Neural crest cell (in vitro differentiated cells): ENCODE measurements at places on chromosomes 16 and 17.

GRCh38 chr17:41500131-41500911 lies 5.1 kb downstream of the KRT13 start:
- DNase-seq = no peak

DNA sequence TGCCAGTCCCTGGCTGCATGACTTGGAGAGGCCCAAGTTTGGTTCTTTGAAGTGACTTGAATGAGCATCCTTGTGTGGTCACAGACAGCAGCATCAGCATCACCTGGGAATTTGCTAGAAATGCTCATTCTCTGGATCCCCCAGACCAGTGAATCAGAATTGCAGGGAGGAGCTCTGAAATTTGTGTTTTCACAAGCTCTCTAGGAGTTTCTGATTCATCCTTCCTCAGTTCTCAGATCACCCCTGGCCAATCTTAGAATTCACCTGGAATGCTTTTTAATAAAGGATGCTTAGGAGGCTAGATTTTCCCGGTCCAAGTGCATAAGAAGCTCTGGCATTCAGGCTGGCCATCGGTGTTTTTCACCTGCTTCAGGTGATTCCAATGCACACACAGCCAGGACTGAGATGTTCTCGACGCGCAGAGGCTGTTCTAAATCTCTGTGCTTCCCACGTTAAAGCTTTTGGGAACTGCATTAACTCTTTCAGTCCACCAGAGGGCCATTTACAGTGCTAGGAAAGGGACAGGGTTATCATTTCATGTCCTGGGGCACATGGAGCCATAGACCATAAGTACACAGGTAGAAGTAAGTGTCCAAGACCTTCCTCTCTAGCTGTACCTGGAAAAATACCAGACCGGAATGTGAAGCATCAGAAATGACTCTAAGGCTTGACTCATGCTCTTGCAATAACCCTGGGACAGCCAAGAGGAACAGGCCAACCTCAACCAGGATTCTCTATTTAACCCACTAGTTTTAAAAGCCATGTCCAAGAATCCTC lies 85.7 kb upstream of the XYLT1 start:
- peak; percentile 5 for DNase-seq

DNA sequence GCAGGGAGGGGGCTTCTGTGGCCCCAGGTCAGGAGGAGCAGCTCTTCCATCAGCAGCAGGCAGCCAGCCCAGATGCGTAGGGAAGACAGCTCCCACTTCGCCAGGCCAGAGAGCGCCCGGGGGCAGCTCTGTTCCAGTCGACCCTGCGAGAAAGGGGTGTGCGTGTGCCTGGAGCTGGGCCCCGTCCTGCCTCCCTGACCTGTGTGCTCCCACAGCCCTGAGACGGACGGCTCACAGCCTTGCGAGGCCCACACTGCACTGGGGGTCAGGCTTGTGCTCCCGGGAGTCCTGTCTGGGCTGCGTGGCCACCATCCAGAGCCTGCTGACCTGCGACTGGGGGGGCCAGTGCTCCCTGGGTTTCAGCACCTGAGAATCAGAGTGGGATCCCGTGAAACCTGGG lies 469 bp upstream of the MSLN start:
- no peak for DNase-seq

DNA sequence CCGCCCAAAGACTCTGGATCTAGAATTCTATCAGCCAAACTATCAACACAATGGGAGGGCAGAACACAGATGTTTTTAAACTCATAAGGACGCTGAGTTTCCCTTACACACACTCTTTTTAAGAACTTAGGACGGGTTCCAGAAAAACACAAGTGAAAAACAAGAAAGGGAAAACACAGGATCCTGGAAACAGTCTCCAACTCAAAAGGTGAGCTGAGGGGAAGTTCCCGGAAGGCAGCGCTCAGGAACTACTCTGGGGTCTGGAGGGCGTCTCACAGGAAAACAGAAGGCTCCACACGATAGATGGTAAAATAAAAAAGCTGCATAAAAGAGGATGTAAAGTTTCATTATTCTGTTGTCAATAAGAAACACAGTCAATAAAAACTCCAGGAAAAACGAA lies 80.2 kb upstream of the DOC2B start:
- DNase-seq = no peak

- DNase-seq = no peak
Measured at GRCh38 chr17:17820463-17821158, 16.2 kb downstream of the SREBF1 start.

- no peak for DNase-seq
Measured at GRCh38 chr16:66899945-66900710, 18.6 kb downstream of the CDH16 start.

- no peak for DNase-seq
Measured at GRCh38 chr16:19283637-19284036, 1.9 kb upstream of the CLEC19A start.

DNA sequence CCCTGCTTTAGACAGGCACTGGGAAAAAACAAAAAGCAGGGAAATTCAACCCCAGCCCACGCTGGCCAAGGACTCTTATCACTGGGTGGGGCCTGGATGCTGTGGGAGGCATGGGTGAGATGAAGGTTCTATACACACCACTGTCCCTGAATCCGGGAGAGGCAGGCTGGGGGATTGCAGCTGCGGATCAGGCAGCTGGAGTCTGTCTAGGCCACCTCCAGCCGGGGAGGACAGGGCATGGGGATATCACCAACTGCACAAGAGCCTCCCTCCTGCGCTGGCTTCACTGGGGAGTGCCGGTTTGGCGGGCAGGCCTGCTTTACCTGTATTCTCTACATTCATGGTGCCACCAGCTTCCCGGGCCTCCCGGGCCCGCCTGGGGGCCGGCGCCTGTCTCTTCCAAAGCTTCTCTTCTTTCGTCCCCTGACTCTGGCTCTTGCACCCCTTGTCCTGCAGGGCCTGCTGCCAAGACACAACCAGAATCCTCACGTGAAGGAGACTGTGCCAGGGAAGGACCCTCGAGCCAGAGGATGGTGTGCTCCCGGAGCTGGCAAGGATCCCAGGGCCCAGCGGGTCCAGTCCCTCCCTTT lies 13.9 kb downstream of the KIFC3 start:
- no peak for DNase-seq

DNA sequence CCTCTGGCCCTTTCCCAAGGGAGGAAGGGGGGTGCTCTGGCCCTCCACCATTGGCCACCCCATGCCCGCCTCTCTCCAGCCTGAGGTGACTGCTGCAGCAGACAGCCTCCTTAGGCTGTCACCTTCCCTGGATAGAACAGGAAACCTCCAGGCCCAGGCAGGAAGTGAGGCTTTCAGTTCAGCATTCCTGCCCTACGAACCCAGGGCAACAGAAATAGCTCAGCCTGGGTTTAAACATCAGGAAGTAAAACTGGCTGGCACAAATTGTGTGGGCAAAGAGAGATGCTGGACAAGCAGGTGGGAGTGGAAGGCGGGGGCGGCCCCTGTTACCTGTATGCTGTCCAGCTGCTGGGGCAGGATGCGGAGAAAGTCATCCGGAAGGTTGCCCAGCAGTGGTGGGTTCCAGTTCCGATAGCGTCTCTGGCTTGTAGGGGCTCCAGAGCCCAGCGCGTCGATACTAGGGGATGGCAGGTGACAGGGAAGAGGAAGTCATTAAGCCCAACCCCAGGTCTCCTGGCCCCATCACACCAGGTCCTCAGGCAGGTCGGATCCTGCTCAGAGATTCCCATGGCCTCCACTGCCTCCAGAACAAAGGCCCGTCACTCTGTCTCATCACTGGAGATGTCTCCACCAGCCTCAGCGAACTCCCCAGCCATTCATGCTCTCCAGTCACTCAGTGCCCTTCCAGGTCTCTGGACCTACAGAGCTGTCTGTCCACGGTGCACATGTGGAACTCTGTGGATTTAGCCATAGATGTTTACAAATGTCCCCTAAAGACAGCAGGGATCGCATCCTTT lies 23.6 kb upstream of the MRPS23 start:
- no peak for DNase-seq

- DNase-seq = no peak
Measured at GRCh38 chr17:32551186-32551955, 64.6 kb downstream of the CDK5R1 start.

- no peak for DNase-seq
Measured at GRCh38 chr17:286571-286970, 66.0 kb downstream of the RPH3AL start.

- no peak for DNase-seq
Measured at GRCh38 chr17:4645642-4646041, 4.2 kb upstream of the ALOX15 start.

GRCh38 chr17:64025732-64026294 lies 5.4 kb upstream of the ICAM2 start:
- DNase-seq = peak; percentile 68

DNA sequence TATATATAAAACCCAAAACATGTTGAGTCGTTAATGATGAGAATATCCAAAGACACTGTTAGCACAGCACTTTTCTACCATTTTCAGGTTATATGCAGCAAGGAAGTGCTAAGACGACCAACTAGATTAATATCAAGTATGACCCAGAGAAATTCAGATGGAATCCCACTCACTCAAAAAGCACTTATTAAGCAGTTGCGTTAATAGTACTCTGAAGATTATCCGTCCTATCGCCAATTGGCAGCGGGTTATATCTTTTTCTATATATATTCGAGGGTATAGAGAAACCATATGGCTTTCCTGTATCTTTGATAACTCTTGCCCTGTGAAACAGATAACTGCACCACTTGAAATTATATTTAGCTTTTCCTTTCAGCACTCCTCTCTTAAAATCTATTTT lies 1.1 kb downstream of the CRLF3 start:
- no peak for DNase-seq

DNA sequence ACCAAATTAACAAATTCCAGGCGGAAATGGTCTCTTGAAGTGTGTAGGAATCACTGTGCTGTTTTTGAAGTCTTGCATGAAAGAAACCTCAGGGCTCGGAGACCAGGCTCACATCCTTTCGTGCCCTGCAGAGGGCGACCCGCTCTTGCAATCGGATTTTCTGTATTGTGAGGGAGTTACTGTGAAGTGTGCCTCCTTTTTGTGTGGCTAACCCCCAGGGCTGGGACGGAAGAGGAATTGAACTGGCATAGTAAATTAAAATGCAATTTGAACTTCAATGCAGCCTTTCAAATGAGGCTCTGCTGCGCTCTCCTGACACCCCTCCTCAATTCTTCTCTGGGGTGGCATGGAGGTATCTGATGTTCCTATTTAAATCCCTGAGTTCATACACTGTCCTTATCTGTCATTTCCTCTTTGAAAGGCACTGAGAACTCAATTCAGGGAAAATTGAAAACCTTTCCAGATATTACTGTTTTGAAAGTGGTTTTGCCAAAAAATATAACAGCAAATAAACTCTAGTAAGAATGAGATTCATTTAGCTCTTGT lies 51.5 kb upstream of the MGAT5B start:
- DNase-seq = peak; percentile 56

GRCh38 chr16:30903596-30903995 lies 7.2 kb downstream of the CTF1 start:
- DNase-seq = no peak

DNA sequence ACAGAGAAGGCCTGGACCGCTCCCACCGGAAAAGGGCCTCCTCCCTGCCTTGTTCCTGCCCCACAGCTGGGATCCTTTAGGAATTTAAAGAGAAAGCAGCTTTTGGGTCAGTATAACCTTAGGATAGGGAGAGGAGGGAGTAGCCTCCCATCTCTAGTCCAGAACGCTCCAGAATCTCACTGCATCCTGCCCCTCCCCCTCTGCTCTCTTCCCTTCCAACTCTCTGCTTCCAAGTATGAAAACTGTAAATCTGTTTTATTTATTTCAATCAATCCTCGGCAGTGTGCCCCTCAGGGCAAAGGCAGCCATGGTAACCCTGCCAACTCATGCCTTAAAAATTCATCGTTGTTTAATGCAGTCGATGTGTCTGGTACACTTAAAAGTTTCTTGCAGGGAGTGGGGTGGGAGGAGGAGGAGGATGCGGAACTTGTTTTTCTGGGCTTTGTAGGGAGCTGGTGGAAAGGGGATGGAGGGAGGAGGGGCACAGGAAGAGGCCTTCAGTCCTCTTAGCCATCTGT lies 21.2 kb upstream of the MTSS2 start:
- DNase-seq = no peak

DNA sequence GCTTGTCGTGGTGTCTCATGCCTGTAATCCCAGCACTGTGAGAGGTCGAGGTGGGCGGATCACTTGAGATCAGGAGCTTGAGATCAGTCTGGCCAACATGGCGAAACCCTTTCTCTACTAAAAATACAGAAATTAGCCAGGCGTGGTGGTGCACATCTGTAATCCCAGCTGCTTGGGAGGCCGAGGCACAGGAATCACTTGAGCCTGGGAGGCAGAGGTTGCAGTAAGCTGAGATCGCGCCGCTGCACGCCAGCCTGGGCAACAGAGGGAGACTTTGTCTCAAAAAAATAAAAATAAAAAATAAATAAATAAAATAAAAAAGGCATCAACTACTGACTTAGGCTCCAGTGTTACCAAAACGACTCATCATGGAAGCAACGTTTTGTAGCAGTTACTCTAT lies 115.5 kb downstream of the PLCG2 start:
- no peak for DNase-seq

DNA sequence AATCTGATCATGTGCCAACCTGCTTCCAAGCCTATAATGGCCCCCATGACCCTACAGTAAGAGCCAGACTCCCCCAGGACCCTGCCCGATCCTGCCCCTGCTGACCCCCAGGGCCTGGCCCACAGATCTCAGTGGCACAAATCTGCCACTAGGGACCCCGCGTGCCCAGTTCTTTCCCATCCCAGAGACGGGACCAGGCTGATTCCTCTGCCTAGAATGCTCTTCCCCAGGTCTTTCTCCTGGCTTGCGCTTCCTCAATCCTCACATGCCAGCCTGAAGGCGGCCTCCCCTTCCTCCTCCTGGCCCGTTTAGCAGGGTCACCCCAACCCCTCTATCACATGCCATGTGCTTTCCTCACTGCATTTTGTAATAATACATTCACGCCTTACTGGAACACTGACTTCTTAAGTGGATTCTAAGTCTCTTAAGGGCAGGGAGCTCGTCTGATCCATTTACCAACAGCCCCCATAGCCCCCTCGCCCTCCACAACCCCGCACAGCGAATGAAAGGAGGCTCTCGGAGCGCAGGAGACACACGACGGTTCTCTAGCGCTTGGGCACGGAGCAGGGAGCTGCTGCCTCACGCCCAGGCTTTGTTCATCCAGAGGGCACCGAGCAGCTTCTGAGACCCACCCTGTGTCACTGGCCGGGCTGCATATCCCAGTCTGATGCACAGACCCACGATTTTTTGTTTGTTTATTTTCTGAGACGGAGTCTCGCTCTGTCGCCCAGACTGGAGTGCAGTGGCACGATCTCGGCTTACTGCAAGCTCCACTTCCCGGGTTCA lies 1.2 kb downstream of the TRIM65 start:
- no peak for DNase-seq

DNA sequence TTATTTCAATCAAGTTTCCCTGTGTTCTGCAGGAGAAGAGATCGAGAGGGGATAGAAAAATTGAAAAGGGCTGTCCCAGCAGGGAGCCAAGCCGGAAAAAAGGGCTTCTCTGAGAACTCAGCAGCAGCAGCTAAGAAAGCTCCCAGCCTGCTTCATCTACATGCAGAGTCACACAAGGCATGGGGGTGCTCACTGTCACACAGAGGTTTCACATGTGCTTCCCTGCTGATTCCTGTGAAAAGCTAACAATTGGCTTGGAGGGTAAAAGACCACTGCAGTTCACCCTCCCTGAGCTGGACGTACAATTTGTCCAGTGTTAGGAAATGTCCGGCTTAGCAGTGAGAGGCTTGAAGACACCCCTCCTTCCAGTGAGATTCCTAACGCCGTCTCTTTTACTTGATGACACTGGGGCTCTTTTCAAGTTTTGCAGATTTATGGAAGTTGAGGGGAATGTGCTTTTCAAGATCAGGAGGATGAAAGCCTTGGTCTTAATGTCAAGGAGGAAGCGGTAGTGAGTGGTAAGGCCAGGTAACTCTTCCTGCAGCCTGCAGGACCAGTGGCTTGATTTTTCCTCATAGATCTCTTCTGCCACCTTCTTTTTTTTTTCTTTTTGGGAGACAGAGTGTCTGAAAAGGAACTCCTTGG lies 85.6 kb downstream of the WNT3 start:
- DNase-seq = peak; percentile 51

- DNase-seq = peak; percentile 26
Measured at GRCh38 chr17:45018848-45019711, 32.4 kb downstream of the DCAKD start.
